ENCODE measurements at places on chromosomes 2 and 18.

DNA sequence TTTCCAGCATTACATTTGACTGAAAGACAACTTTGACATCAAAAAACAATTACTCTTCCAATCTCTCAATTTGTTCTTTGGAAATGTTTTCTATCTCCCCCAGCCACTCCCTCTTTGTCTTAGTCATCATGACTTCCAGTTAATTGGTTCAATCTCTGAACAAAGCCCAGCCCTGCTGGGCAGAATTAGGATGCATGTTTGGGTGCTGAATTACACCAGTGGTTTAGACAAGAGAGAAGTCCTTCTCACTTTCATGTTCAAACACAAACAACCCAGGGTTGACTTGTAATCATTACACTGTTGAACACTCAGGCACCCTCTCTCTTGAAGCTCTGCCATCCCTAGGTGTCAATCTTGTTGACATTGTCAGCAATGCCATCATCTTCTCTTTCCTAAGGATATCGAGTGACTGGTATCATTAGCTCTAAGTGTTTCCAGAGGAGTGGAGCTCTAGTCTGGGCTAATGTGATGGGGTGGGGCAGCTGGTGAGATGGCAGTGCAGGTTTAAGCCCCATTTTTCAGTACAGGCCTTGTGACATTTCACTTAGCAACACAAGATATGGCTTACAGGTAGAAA is 90.8 kb upstream of the MEIS1 start:
- no peak for DNase-seq

GRCh38 chr2:150043172-150043500 is 444.3 kb downstream of the RND3 start:
- DNase-seq = no peak

- no peak for DNase-seq
Measured at GRCh38 chr2:238389988-238390589, 36.6 kb upstream of the ASB1 start.

DNA sequence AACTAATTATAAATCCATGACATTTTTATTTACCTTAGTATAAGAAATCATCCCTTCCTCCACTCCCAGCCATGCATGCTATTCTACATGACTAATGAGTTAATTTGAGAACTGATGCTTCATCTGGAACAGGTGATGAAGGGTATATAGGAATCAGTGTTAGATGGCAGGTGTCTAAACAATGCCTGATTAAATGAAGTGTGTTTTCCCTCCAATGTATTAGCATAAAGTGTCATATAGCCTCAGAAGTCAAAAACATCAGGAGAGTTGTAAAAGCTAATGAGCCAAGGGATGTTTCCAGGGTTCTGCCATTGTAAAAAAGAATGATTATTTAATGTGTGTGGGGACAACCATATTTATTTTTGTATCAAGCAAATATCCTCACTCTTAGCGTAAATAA is 913.8 kb downstream of the DCC start:
- no peak for DNase-seq

GRCh38 chr2:16181062-16181740 is 240.9 kb downstream of the MYCN start:
- DNase-seq = no peak

- DNase-seq = no peak
Measured at GRCh38 chr2:231604101-231604684, 11.5 kb downstream of the TEX44 start.

DNA sequence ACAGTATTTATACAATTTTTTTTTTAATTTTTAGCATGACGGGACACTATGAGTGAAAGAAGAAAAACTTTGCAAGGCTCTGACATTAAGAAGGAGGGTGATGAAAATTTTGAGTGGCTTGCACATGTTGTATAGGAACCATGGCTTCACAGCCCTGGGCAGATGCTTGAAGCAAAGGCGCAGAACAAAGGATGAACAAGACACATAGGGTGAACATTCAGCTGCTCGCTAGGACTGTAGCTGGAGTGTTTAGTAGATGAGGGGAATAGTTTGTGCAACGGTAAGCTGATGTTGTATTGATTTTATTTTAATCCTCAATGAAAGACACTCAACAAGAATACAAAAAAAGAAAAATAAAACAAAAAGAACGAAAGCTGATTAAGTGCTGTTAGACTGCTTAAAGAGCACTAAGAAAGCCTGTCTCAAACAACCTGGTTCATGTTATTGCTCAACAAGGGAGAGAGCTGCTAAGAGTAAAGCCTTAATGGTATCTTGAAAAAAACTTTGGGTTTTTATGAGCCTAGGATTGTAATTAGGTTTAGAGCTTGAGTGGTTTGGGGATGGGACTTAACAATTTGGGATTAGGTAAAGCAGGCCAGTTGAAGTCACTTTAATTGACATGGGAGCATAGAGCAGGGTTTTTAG is 41.2 kb upstream of the GCFC2 start:
- no peak for DNase-seq

GRCh38 chr2:161426455-161426921 is 10.4 kb downstream of the TBR1 start:
- DNase-seq = no peak

GRCh38 chr2:138707392-138708074 is 72.7 kb downstream of the NXPH2 start:
- no peak for DNase-seq

DNA sequence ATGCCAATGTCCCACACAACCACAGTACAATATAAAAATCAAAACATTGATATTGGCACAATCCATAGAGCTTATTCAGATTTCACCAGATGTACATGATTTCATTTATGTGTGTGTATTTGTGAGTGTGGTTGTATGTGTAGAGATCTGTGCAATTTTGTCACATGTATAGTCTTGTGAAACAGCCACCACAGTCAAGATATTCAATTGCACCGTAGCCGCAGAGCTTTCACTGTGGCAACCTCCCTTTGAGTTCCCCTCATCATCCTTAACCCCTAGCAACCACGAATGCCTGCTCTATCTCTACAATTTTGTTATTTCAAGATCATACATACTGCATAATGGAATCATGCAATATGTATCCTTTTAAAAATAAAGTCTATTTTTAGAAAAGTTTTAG is 391.3 kb downstream of the SETBP1 start:
- DNase-seq = no peak

GRCh38 chr2:62143696-62144095 is 52.2 kb upstream of the B3GNT2 start:
- DNase-seq = no peak

DNA sequence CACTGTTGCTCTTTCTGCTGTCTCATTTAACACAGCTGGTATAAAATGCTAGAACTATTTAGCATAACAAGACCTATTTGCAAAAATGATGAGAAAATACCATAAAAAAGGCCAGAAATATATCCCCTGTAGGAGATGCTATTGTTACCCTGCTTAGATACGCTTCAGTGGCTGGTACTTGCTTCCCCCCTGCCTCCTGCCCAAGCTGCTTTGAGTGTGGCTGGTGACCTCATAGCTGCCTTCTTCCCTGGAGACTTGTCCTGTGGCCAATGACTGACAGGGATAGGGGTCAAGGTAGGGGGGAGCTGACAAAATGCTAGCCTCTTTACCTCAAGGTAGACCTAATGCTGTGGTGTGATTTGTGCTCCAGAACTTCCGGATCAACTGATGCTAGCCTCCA is 150.2 kb upstream of the ZEB2 start:
- DNase-seq = no peak

DNA sequence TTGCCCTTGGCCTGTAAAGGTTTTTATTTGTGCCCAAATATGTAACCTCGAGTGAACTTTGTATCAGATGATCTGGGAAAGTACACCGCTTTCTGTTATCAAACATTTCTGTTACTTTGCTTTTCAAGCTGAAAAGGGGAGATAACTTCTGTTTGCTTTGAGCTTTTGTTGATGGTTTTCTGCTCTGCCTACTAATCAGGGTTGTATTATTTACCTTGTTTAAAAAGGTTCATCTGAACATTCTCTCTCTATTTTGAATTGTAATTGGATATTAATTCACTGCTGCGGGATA is 79.4 kb downstream of the XRCC5 start:
- no peak for DNase-seq

DNA sequence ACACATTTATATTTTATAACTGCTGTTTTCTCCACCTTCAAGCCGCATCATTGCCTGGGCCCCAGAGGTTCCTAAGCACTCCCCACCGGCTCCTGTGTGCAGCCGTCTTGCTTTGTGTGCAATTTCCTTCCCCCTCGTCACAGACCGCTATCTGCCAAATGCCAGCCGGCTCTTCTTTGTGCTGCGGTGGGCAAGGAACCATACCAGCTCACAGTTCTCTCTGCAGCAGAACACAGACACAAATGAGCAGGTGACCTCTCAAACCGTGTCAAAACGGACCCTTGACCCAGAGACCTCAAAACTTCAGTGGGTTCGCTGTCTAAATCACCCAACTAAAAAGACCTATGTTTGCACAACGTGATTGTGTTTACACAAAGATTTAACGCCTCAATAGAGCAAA is 58.2 kb downstream of the KLF7 start:
- DNase-seq = peak; percentile 70

DNA sequence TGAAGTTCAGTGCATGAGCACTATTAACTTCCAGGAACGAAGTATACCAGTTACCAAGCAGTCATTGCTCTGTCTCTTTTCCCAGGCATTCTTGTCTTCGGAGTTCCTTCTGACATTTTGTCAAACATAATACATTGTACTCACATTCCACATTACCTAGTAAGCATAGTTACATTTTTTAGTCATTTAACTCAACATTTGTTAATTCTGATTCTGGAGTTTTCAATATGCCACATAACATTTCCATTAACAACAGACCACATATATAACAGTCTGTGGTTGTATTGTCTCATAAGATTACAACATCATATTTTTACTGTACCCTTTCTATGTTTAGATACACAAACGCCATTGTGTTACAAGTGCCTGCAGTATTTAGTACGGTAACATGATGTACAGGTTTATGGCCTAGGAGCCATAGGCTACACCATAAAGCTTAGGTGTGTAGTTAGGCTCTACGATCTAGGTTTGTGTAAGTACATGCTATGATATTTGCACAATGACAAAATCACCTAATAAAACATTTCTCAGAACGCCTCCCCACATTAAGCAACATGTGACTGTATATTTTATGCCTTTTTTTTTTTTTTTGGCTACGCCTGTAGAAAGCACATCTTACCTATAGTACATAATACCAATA is 187.1 kb downstream of the DYM start:
- DNase-seq = no peak

GRCh38 chr2:66968946-66969345 is 428.2 kb upstream of the ETAA1 start:
- DNase-seq = no peak

All from NCI-H2227 treated with DMSO at 0.1 percent for 48 hours (cell line).